ENCODE measurements at places on chromosomes 2 and 18.

GRCh38 chr2:9112079-9112721, 94.4 kb upstream of the ASAP2 start:
- no peak for DNase-seq

GRCh38 chr18:59423259-59423658, 64.2 kb upstream of the LMAN1 start:
- no peak for DNase-seq

GRCh38 chr2:173881461-173881860, 83.7 kb downstream of the SP3 start:
- no peak for DNase-seq

- no peak for DNase-seq
Observed at GRCh38 chr2:181253438-181253837, 203.7 kb upstream of the ITGA4 start.

DNA sequence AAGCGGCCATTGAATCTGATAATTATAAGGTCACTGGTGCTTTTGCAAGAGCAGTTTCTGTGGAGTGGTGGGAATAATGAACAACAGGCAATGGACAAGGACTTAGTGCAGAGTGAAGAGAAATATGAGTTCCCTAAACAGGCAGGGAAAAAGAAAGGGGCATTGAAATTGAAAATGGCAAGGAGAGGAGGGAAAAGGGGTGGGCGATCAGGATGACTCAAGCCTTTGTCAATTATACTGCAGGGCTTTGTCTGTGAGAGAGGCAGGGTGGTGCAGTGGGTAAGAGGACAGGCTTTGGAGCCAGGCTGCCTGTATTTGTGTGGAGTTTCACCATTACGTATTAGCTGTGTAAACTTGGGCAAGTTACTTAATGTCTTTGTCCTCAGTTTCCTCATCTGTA, 29.5 kb upstream of the PAIP2B start:
- no peak for DNase-seq

DNA sequence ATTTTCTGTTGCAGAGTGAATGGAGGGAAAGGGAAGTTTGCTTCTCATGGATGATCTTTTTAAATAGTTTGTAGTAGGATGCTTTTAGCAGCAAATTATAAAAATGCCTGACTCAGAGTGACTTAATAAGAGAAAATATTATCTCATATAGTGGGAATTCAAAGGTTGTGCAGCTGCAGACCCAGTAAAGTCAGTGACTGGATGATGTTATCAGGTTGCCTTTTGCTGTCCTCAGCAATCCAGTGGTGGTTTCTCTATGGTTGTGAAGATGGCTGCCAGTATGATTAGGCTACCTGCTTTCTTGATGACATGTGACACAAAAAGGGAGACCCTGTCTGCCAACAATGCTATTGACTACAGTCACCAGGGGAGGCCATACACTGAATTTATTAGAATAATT, 184.8 kb downstream of the DIS3L2 start:
- peak; percentile 7 for DNase-seq

- DNase-seq = no peak
Observed at GRCh38 chr2:187871506-187871905, 317.3 kb upstream of the TFPI start.

- DNase-seq = no peak
Observed at GRCh38 chr2:163665051-163665450, 70.8 kb downstream of the FIGN start.

DNA sequence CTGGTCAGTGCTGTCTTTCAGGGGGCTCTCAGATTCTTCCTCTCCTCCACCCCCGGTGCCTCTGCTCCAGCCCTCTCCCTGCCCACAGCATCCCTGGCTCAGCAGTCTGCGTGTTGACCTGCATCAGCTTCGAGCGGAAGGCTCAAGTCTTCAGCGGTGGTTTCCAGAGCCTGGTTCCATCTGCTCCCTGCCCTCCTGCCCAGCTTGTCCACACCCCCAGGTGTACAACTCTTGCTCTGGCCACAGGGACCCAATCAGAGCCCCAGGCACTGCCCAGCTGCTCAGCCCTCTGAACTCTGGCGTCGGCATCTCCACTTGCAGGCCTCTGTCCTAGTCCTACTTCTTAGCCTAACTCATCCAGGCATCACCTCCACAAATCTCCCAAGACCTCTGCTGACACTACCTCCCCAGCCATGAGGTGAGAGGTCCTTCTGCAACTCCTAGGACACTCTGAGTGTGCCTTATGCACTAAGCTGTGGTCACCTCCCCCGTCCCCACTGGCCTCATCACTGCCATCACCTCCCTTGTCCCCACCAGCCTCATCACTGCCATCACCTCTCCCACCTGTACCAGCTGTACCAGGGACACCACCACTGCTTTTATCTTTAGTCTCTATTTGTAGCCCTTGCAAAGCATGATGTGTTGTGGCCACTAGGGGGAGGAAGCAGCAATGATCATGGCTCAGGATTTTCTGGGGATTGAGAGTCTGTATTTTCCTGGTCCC, 60.9 kb downstream of the EDAR start:
- peak; percentile 67 for DNase-seq

GRCh38 chr2:3113122-3113521, 264.5 kb downstream of the EIPR1 start:
- no peak for DNase-seq

DNA sequence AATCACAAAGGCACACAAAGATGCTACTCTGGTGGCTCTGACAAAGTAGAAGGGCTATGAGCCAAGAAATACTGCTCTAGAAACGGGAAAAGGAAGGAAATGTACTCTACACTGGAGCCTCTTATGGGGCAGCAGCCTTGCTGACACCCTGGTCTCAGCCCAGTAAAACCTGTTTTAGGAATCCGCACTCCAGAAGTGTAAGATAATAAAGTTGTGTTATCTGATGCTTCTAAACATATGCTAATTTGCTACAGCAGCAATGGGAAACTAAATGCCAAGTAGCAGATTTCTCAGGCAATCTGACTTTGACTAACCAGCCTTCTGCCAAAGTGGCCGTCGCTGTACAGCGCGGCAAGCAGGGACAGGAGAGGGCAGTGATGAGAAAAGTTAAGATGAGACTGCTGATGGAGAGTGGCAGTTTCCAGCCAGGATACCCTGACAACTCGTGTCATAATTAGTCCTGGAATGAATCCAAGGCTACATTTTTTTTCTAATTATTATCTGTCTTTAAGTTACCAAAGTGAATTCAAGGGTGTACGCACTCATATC, 99.0 kb downstream of the NETO1 start:
- no peak for DNase-seq

GRCh38 chr18:34709750-34710441, at the start of gene DTNA:
Gene DTNA, plus strand, starts transcription at chr18:34710298. Its CDS starts 45,679 bp downstream, at chr18:34755977.
- peak; percentile 18 for DNase-seq

DNA sequence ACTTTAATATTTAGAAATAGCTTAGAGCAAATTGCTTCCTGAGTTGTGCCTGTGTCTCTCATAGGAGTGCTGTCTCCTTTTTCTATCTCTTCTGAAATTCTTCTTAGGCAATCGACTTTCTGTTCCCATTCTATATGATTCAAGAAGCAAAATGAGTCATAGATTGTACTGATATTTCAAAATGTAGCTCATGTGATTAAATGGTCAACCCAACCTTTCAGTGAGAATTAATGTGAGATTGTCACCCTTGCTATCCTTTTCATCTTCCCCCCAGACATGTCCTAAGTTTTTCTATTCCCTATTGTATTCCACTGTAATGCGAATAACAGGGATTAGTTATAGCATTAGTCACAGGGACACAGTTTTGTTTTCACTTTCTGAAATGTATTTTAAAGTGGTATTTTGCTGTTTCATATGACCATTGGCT, 413.6 kb downstream of the THSD7B start:
- DNase-seq = no peak

GRCh38 chr2:214029190-214029589, 381.7 kb upstream of the VWC2L start:
- DNase-seq = no peak

DNA sequence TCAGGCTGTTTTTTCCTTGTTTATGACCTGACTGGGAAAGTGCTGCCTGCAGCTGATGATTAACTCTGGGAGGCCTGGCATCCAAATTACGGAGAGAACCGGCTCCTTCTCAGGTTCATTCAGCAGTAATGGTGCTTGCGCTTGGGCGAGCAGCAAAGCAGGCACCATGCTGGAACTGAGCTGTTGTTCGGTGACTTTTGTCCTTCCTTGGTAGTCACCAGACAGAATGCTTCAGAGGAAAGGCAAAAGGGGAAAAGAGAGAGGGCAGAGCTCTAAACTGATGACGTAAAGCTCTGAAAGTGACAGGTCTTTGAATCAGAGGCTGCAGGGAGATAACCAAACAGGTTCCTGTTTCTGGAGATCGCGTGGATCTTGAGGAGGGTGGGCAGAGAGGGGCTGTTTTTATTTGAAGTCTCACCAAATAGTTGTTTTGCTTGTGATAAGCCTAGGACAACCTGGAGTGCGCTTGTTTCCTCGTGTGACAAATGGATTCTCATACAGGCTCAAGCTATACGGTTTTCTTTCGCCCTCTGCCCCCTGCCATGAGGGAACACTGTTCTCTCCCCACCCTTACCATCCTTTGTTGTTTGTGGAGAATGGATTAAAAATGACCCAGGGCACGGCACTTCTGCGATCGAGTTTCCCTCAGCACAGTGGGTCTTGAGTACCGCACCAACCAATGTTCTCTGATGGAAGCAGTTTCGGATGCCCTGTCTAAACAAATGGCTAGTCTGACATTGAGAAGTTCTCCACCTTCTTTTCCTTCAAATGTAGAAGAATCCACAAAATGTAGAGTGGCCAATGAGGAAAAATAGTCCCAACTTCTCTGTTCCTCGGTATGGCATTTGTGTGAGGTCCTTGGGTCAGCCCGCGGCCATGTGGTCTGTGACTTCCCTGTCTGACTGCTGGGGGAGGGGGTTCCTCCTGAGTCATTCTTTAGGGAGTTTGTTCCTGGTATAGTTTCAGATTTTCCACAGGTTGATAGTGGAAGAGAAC, 1.3 kb downstream of the RASGRP3 start:
- DNase-seq = no peak

GRCh38 chr2:32743480-32744236, 115.8 kb downstream of the TTC27 start:
- no peak for DNase-seq

DNA sequence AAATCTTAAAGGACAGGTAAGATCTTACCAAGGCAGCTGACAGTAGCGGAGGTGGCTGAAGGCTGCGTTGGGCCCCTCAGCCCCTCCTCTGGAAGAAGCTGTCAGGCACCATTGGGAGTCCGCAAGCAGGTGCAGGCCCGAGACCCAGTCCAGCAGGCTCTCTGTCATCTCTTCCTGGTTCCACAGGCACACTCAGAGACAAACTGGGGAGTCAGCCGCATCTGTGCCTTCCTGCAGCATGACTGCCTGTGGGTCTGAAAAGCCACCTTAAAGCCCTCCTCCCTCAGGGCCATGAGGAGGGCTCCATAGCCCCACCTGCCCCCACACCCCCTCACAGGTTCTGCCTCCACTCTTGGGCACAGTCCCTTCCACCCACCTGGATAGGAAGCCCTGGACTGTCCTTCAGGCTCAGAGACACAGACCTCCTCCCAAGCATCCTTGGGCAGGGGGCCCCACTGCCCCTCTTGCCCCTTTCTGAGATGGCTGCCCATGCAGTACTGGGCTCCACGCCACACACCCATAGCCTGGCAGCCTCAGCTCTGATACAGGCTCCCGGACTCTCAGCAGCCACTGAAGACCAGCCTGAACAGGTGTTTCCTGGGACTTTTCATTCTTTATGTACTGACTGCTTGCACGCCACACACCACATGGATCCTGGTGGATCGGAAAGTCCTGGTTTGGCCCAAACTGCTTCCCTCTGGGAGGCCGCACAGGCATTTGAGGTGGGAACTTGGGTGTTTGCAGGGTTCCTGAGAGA, 239.8 kb downstream of the SEPTIN10 start:
- DNase-seq = no peak

DNA sequence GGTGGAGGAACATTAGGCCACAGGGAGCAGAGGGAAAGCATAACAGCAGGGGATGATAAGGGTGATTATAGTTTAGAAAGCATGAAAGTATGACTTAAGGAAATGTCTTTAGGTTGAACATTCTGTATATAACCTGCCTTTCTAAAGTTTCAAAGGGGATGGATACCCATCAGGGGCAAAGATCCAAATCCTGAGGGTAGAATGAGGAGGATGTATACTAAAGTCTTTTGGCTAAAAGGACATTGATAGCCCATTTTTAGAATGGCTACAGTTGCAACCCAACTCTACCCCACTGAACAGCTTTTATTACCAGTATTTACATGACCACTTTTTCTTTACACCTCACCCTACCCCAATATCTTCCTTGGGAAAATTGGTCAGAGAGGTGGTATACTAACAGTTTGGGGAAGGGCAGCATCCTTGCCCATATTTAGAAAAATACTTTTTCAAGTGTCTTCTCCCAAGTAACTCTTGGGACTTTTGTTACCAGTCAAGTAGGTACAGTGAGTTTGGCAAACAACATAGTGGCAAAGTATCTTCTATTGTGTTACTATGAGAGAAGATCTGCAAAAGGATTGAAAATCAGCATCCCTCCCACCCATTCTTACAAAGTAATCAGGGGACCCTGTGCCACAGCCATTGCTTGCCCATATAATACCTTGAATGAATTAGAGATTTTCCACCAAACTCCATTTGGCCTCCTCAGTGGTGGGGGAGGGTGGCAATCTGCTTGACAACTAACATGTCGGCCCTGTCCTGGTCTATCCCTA, 8.3 kb downstream of the MAT2A start:
- DNase-seq = no peak

DNA sequence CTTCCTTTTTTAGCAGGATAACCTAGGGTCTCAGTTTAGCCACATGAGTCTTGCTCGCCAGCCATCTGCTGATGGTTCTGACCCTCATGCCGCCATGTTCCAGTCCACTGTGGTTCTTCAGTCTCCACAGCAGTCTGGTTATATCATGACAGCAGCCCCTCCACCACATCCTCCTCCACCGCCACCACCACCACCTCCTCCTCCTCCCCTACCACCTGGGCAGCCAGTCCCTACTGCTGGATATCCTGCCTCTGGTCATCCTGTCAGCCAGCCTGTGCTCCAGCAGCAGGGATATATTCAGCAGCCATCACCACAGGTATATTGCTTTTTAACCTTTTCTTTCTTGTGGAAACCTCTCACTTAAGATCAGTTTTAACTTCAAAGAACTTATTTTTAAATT, 89.9 kb upstream of the UBXN4 start:
- DNase-seq = no peak

GRCh38 chr2:110980339-110981062, 140.2 kb upstream of the BCL2L11 start:
- no peak for DNase-seq

DNA sequence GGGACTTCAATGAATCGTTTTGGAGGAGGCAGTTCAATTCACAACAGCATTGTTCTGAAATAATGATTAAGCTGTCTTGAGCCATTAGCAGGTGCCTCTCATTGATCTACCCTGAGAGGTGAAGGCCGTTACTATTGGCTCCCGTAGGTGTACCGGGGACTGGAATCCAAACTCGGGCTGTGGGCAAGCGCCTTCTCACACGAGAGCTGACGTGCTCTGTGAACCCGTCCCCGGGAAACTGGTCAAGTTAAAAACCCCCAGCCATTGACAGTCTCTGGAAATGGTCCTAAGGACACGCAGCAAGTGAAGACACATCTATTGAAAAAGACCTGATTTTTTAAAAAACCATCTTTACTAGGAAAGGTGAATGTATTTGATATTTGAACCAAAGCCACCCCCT, 8.1 kb upstream of the NFATC1 start:
- no peak for DNase-seq

Data from trophoblast cell (in vitro differentiated cells and primary cell).